ENCODE measurements at places on chromosomes 13 and 19.

DNA sequence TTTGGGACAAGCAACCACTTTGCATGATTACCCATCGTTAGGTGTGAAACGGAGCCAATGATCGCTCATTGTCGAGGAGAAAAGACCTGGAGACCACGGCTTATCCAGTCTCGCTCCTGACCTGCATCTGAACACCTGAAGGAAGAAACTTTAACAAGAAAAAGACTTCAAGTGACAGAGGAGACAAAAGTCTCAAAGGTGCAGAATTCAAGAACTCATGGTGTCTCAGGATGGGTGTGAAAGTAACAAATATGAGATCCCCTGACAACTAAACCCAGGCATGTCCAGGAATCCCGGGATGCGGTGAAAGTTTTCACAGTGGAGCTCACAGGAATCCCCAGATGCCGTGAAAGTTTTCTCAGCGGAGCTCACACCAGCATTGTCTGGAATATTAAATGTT lies 6.3 kb upstream of the ATP11A start:
- no peak for DNase-seq

GRCh38 chr13:28402057-28402381 lies 92.9 kb downstream of the FLT1 start:
- no peak for DNase-seq

GRCh38 chr19:24054044-24054935 lies 32.7 kb upstream of the ZNF254 start:
- no peak for DNase-seq

DNA sequence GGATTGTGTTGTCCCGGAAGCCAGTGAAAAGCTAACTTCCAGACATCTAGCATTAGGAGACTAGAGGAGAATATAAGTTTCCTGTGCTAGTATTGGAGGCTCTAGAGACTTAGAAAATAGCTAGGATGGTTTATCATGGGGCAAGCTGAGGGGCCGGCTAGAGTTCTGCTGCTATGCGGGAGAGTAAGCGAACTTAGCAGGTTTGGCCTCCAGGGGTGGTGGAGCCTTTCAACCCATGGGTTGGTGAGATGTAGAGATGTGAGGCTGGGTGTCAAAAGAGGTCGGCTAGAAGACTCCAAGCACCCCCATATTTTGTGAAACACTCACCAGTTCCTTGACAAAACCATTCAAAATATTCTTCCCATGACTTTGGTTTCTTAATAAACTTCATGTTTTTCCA lies 4.4 kb downstream of the SULT2A1 start:
- DNase-seq: no peak
